ENCODE measurements at places on chromosomes 3 and 15.
A peak's percentile ranks its signal among the peaks of the same experiment; 100 is the strongest.

DNA sequence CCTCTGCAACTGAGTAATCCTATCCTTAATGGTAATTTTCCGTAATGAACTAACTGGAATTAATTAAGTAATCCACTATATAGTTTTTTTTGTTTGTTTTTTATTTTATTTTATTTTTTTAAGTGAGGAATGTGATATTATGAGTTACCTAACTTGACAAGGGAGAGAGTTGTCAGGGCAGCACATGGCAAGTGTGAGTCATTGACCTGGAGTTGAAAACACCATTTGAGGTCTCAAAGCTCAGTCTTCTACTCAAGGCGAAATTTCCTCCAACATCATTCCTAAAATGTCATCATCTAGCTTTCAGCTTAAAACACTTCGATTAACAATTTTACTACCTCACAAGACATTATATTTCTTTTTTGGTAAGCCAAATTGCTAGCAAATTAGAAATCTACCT is 87.8 kb downstream of the NECTIN3 start:
- DNase-seq, result no peak

- no peak for DNase-seq
These were observed 7.2 kb downstream of the LIPC start for GRCh38 chr15:58438956-58439355.

- DNase-seq, result no peak
These were observed 135.7 kb downstream of the MEGF11 start for GRCh38 chr15:66117841-66118240.

DNA sequence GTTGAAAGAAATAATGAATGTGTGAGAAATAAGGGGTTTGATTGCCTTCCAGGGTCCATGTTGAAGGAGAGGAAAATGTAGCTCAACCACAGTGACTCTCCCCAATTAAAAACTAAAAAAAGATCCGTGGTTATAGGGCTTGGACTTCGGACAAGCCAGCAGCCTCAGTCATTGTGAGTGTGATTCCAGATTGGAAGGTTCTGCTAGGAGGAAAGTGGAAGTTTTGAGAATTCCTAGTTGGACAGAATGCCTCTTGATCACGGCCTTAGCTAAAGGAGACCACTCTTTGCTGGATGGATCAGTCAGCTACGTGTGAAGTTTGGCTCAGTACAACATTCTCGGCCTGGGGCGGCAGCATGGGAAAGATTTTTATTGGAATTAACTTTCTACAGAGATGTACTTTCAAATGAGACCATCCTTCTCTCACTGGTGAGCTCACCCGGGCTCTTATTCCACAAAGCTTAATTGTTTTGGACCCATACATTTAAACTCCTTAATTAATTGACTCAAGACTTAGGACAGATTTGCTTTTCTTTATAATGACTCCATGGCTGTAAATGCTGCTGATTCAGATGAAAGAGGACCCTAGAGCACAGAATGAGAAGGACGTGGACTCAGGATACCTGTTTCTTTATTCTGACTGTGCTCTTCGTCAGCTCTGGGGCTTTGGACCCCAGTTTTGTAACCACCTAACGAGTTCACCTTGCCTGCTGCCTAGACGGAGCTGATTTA is 27.5 kb downstream of the FLNB start:
- DNase-seq, result no peak

DNA sequence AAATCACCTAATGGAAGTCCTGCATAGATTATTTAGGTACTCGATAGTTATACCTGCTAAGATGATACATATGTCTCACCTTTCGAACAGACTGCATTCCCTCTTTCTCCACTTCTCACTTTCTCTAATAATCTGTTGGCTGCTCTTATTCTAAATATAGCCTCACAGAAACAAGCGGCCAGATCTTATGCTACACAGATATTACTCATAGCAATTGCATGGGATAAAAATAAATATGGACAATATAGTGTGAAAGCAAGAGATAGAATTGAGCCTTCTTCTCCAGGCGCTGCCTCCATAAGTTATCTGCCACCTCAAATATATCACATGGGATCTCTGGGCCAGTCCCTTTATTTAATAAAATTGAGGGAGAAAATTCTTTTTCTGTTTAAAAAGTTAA is 29.5 kb upstream of the TGFBR2 start:
- no peak for DNase-seq

DNA sequence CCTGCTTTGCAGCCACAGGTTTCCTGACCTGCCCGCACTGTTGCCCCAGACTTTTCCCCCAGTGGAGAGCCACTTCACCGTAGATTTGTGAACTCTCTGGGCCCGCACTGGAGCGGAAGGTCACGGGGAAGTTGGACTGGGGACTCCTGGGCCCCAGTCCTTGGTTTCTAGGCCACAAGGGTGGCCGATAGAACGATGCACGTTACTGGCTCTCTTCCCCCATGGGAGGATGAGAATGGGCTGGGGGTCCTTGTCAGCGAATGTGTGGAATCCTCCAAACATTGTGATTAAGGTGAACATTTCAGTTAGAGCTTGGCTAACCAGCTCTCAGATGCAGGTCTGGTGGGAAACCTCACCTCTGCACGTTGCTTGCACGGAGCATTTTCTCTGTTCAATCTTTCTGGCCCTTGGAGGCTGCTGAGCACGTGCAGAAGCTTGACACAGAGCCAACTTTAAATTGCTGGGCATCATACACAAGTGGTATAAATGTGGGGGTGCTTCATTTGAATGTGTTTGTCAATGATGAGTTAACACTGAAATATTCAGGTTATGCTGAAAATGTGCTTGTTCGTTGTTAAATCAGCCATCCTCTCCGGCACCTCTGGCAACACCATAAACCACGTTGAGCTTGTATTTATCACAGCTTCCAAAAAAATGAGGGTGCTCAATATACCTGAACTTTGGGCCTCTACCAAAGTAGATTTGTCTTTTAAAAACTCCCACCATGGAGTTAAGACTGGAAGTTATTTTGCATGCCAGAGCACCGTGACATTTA is 976 bp downstream of the DIS3L start:
- DNase-seq, result peak; percentile 65

- no peak for DNase-seq
These were observed 188.7 kb upstream of the EIF1B start for GRCh38 chr3:40120806-40121205.

- DNase-seq, result no peak
These were observed 14.2 kb upstream of the NRROS start for GRCh38 chr3:196625331-196625730.

- DNase-seq, result no peak
These were observed 131.1 kb downstream of the NUP210 start for GRCh38 chr3:13288732-13289718.

Data from activated effector memory CD4-positive, alpha-beta T cell treated with anti-CD3 and anti-CD28 coated beads, Interleukin-2, amount 50 U/mL, for 16 hours (primary cell).